ENCODE measurements at places on chromosomes 16 and 17. TPM values are rescaled to one million over a fixed set of nuclear protein-coding genes. Genes with fewer than 3 reads are reported as not detected.

HIGD1B gene
- total RNA-seq, result not detected

TEDC2 gene
- 12.1 TPM for total RNA-seq

ABCC11 gene
- 0.29 TPM for total RNA-seq

ABCA8 gene
- 0.12 TPM for total RNA-seq

MYH2 gene
- not detected for total RNA-seq

ACSM5 gene
- total RNA-seq, result not detected

FBXO39 gene
- total RNA-seq, result 0.29 TPM

MMP28 gene
- 0.29 TPM for total RNA-seq

PYY gene
- total RNA-seq, result not detected

ZNF263 gene
- 31.5 TPM for total RNA-seq

Measured in glomerular endothelial cell (primary cell).